ENCODE measurements at places on chromosomes 7 and 10. TPM values are rescaled to one million over a fixed set of nuclear protein-coding genes. Genes with fewer than 3 reads are reported as not detected.

The UPK3B gene
- 1.7 TPM for total RNA-seq

DNA sequence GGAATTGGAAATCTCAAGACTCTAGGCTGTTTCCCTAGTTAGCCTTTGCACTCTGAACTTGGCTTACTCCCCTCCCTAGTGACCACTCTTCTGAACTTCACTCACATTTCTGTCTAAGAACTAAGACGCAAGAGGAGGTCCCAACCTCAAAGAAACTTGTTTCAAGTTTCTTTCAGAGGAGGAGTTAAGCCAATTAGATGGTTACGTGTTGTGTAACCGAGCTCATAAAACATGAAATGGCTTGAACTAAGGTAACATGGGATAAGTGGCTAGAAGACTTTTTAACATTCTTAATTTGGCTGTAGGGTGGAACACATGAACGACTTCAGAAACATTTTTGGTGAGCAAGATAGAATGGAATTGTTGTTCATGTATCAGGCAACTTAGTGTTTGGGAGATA, 39.5 kb upstream of the SEC61G start:
- no peak for DNase-seq

DNA sequence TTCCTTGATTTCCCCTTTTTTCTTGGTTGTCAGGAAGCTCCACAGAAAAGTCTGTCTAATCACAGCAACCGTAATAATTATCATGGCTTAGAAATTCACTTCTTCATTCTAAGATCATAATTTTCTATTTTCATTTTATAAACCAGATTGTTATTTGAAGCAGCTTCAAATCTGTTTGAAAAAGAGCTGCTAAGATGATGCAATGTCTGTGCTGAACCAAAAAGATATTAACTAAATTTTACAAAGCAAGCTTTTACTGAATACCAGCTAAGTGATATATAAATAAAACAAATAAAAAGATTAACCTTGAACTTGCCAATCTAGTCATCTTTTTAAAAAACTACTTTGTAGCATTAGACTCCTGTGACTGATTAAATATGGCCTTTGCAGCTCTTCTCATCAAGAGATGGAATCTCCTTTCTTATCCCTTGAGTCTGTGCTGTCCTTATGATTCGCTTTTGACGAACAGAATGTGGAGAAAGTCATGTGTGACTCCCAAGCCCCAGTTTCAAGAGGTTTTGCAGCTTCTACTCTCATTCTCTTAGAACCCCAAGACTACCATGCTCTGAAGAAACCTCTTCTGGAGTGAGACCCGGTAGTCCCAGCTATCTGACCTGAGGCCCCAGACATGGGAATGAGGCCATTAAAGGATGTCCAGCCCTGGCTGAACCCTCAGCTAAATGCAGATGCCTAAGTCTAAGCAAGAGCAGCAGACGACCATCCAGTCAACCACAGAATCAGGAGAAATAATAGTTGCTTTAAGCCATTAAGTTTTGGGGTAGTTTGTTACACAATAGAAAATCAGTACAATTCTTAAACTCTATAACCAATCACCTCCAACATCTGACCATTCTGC, 14.4 kb downstream of the NAMPT start:
- DNase-seq, result no peak

GRCh38 chr10:97063271-97063982, 122.3 kb downstream of the SLIT1 start:
- peak; percentile 70 for DNase-seq

GRCh38 chr7:38142736-38143135, 35.3 kb upstream of the STARD3NL start:
- no peak for DNase-seq

The NRCAM gene
- total RNA-seq, result 1.8 TPM

All from aorta (tissue), 5 donors.